Activated T-cell treated with anti-CD3 and anti-CD28 coated beads for 4 hours (primary cell): ENCODE measurements at places on chromosomes 2 and 18.

- no peak for DNase-seq
Observed at GRCh38 chr2:221318376-221319130, 253.6 kb downstream of the EPHA4 start.

GRCh38 chr18:59458575-59458974, 99.5 kb upstream of the LMAN1 start:
- no peak for DNase-seq

GRCh38 chr18:3248658-3249359, 1.2 kb downstream of the MYL12A start:
- no peak for DNase-seq

DNA sequence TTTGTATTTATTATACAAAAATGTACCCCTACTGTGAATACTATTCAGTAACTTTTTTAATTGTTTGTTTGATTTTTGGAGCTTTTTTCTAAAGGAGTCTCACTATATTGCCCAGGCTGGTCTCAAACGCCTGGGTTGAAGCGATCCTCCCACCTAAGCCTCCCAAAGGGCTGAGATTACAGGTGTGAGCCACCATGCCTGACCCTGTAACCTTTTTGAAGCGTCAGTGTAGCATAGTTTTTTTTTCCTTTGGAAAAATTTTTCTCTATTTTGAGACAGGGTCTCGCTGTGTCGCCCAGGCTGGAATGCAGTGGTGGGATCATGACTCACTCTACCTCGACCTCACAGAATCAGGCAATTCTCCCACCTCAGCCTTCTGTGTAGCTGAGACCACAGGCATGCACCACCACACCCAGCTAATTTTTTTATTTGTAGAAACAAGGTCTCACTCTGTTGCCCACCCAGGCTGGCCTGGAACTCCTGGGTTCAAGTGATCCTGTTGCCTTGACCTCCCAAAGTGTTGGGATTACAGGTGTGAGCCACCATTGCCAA, 2.0 kb downstream of the GMCL1 start:
- DNase-seq: no peak

GRCh38 chr18:37452682-37453385, 112.8 kb downstream of the CELF4 start:
- no peak for DNase-seq

DNA sequence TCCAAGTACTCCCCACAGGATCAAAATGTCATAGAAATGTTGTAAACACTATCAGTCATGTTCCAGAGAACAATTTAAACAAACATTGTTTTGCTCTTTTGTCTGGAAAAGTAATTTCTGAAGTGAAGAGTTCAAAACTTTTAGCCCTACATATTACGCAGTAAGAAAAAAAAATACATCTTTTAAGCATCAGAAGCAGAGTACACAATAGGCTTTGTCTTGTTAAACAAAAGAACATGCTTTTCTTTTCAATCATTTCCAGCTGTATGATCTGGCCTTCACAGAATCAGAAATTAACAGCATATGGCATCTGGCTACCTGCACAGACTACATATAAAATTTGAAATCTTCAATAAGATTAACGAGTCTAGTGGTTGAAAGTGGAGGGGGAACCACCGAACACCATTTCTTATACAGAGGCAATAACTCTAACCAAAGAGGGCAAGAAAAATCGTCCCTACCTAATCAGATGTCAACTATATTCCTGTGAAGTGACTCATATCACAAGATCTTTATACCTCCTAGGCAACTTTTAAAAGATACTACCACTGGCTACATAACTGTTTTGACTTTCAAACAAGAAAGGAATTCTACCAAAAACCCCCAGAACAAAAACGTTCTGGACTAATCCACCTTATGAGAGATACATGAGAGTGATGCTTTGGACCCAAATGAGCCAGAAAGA, 149.3 kb downstream of the EXOC6B start:
- no peak for DNase-seq

GRCh38 chr2:102420290-102420689, 2.7 kb upstream of the IL18RAP start:
- DNase-seq: no peak

GRCh38 chr2:14363137-14363536, 269.4 kb upstream of the LRATD1 start:
- DNase-seq: no peak

DNA sequence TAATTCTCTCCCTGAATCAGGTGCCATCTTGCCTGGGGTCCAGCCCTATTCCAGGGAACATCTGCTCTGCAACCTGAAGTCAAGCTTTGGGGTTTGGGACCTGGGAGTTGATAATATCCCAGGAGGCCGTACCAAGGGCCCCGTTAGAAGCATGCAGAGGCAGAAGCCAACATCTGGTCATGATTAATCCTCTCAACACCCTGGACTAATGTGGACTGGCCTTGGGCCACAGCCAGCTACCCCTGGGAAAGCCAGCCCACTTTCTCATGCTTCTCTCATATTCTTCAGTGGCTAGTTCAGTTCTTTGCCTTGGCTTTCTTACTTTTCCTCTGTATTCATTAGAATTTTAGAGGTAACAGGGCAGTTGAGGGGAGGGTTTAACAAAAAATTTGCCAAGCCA, 515.6 kb upstream of the NRP2 start:
- DNase-seq: no peak

GRCh38 chr18:9428862-9429661, 46.3 kb upstream of the RALBP1 start:
- DNase-seq: no peak

DNA sequence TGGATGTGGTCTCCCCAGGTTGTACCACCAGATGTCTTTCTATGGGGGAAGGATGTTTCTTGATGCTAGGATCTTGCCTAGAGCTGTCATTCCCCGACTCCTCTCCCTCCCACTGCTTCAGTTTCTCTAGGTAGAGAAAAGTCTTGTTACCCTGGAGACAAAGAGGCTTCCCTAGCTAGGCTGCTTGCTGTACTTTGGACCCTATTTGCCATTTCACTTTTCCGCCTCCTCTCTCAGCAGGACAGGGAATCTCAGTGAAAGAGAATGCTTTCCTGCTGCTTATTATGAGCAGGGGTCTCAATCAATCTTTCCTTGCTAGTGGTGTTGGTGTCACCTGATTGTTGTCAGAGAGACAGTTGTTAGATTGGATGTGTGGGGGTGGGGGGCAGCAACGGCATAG, 818.8 kb upstream of the GYPC start:
- no peak for DNase-seq

DNA sequence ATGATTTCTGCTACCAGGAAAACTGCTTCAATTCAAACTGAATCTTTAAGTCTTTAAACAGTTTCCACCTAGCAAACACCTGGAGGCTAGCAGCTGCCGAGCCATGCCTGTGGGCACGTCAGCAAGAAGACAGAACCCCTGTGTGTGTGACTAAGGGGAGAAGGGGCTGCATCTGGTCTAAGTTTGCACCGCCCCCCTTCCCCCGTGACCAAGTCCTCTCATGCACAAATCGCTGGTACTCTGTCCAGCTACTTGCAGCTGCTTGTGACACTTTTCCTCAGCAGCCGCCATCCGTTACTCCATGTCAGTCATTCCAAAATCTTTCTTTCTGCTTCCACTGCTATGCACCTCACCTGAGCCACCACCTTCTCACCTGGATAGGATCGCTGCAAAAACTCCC, 355.0 kb downstream of the SS18 start:
- no peak for DNase-seq
